ENCODE measurements at places on chromosomes 6 and 20. TPM values are rescaled to one million over a fixed set of nuclear protein-coding genes. Genes with fewer than 3 reads are reported as not detected.

Gene CCR6
- total RNA-seq, result not detected

Gene TREM1
- total RNA-seq, result 0.19 TPM

Gene AGER
- 0.58 TPM for total RNA-seq

Gene EMILIN3
- total RNA-seq, result not detected

Gene CRYBG1
- total RNA-seq, result 7.1 TPM

Gene STX11
- total RNA-seq, result 3.1 TPM

Gene POU5F1
- total RNA-seq, result 0.38 TPM

Gene SRMS
- not detected for total RNA-seq

Gene RWDD2A
- total RNA-seq, result 3.6 TPM

Gene AIF1
- total RNA-seq, result not detected

Gene HCRTR2
- total RNA-seq, result not detected

Gene MPIG6B
- 0.28 TPM for total RNA-seq

Gene ECT2L
- not detected for total RNA-seq

Gene CTAGE9
- not detected for total RNA-seq

Gene BPI
- not detected for total RNA-seq

Gene KCNK16
- total RNA-seq, result not detected

Gene ARID1B
- total RNA-seq, result 24.8 TPM

Gene TRIM40
- total RNA-seq, result not detected

Data from regular cardiac myocyte (primary cell).